AG09309 (cell line): ENCODE measurements at places on chromosomes 4 and X.

DNA sequence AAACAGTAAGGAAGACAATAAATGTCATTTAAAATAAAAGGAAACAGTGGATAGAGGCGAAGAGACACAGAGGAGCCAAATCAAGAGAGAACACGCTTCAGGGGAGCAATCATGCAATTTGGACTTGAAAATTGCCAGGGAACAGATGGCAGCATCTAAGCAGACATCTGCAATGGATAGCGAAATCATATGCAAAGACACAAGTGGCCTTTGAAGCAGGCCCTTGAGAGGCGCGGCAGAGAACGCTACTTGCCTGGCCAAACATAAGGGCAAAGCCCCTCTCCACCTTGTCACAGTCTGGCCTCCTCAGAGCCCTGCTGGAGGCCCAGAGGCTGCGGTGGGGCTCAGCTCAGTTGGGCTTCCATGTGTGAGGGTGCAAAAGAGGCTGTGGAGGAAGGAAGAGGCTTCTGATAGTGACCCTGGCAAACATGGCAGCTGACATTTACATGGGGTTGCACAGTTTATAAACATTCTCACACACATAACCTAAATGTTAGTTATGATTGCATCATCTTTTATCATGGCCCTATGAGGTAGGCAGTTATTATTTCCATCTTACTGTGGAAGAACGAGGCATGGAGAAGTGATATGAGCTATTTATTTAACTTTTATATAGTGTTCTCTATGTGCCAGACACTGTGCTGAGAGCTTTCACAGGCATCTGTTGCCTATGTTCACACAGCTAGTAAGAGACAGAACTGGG is 18.3 kb downstream of the ADGRG4 start:
- DNase-seq, result no peak

DNA sequence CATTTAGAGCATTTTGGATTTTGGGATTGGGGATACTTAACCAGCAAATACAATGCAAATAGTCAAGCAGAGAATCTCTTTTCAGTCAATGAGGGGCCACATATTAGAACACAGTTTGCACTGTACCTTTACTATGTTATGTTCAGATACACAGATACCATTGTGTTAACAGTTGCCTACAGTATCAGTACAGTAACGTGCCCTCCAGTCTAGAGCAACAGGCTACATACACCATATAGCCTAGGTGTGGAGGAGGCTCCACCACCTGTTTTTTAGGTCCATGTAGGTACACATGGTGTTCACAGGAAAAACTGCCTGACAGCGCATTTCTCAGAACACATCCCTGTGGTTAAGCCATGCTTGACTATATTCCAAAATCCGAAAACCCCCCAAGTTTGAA is 9.1 kb downstream of the GRPEL1 start:
- no peak for DNase-seq

- no peak for DNase-seq
These were observed 125.4 kb upstream of the SPOCK3 start for GRCh38 chr4:167359711-167360110.

DNA sequence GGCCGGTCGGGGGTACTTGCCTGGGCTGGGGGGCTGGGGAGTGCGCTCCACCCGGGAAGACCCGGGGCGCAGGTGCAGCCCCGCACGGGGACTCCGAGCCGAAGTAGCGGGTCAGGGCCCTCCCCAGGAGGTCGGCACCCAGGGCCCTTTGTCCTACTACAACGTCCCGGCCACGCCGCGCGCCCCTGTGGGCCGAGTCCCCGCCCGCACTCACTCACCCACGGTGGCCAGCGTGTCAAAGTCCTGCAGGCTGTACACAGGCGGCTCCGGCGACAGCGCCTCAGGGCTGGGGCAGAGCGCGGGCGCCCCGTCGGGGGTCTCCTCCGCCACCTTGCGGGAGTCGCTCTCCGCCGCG is 602 bp downstream of the PRKX start:
- DNase-seq, result no peak

- no peak for DNase-seq
These were observed 42.9 kb downstream of the FRAS1 start for GRCh38 chr4:78100060-78100459.

DNA sequence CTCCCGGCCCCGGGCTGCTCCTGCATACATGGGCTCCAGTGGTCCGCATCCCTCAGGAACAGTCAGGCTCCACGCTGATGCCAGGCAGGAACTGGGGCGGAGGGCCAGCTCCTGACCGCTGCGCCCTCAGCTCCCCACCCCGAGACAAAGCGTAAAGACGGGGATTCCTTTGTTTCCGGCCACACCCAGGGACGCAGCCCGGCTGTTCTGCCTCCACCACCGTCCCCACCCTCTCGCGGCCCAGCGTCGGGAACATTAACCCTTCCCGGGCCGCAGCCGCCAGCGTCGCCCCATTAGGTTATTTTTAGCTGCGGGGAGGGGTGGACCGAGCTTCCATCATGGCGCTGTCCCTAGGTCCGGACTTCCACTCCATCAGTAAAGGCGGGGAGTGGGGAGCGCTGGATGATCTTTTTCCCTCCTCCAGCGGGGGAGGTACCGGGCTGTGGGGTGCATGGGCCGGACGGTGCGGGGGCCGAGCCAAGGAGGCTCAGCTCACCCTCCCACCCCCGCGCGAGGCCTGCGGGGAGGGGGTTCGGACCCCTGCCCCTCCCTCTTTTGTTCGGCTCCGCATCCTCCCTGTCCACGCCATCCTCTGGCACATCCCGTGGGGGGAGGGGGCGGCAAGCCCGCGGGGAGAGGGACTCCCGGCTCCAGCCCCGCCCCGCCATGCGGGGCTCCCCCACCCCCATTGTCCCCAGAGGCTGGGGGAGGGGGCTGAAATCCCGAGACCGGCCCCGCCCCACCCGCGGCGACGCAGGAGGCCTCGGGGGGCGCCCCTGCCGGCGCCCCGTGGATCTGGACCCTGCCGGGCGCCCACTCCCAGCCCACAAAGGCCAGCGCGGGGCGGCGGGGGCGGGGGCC is 5.3 kb downstream of the CRMP1 start:
- no peak for DNase-seq

DNA sequence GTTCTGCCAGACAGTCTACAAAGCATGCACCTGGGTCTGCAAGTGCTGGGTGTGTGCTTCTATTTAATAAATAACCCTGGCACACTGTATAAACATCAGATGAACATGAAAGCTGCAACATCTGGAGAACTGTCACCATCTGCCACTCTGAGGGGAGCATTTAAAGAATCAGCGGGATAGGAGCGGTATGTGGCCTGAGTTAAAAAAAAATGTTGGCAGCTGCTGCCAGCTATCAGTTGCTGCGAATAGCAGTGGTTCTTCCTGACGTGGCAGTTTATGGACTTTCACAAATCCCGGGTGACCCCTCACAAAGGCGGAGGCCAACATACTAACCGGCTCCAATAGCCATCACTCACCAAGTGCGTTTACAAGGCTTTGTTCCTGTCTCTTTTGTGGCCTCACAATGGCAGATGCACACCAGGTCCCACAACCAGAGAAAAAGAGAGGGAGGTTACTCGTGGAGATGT is 95.1 kb downstream of the RASL11B start:
- DNase-seq, result no peak

- no peak for DNase-seq
These were observed 101.9 kb downstream of the AMMECR1 start for GRCh38 chrX:110216027-110216426.

DNA sequence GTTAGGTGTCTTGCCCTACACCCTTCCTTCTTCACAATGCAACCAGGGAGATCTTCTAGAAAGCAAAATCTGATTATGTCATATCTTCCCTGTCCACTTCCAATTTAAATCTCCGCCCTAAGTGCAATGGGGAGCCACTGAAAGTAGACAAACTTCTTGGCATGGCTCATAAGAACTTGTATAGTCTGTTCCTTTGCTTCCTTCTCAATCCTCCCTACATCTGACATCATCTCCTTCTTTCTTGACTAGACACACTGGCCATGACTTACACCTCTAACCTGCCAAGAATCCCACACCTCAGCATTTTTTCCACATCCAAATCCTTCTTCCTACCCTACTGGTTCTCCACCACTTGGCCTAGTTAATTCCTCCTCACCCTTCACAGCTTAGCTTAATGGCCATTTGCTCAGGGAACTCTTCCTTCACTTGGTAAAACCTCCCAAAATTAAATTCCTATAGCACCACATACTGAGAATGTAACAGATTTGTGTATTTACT is 55.1 kb downstream of the NCAPG start:
- no peak for DNase-seq

GRCh38 chr4:179709961-179710624 is 2267.9 kb upstream of the AGA start:
- no peak for DNase-seq

DNA sequence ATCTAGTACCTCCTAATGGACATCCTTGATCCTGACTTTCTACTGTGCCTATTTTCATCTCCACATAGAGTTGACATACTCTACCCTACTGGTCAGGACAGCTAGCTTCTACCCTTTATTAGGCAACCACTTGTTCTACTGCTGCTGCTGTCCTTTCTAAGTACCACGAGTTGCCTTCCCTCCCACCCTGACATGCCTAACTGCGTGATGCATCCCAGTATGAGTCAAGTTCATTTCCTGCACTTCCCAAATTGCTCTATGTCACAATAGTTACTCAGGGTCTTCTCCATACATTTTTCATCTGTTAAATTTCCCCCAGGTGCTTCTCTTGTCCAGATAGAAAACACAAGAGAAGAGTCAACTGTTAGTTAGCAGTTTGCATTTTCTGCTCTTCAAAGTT is 133.4 kb downstream of the TBC1D19 start:
- DNase-seq, result peak; percentile 52

DNA sequence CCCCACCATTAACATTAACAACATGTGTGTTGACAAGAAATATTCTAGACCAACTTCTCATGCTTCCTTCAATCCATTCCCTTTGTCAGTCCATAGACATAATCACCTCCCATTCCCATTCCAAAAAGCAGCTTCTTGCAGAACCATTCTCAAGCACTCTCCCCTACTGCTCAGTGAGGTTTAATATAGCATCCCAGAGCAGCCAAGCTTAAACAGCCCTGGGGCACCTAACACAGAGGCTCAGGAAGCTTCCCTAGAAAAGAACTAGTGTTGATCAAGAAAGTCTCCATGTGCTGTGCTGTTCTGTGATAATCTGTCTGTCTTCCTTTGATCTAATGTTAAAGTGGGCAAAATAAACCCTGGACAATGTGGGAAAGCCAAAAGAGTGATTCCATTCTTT is 174.2 kb upstream of the NOCT start:
- no peak for DNase-seq

GRCh38 chr4:71697031-71697430 is 86.8 kb downstream of the GC start:
- no peak for DNase-seq

- no peak for DNase-seq
These were observed 52.6 kb upstream of the DCTD start for GRCh38 chr4:182969651-182970279.

DNA sequence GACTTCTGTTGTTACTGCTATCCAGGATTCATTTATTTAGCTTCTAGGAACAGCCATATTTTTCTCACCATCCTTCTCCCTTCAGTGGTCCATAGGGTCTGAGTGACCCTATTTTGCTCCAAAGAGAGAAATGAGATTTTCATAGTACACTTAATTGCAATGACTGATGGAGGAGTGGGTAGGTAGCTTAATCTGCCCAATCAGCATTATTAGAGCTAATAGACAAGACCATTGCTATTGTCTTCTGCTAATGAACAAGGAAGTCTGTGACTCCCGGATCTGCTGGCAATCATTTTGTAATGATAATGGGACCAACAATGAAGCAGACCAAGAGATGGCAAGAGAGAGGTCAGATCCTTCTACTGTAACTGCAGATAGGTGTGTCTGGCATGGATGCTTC is 271.4 kb upstream of the SLC7A11 start:
- DNase-seq, result no peak

- no peak for DNase-seq
These were observed 647 bp downstream of the OPHN1 start for GRCh38 chrX:68432648-68433047.

DNA sequence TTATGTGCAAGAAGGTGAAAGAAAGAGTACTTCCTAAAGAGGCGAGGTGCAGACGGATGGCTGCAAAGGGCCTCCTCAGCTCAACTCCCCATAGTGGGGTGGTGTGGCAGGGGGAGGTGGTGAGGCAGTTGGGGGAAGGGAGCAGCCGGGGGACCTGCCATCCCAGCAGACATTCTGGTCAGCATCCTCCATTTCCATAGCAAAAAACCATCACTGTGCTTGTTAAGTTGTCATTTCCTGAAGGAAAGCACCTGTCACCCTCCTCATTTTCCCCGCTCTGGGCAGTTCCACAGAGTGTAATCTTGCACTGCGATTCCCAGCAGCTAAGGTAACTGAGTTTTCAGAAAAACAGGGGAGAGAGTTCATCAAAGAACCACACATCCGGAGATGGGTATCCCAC is 51.5 kb downstream of the TSPAN5 start:
- DNase-seq, result no peak

DNA sequence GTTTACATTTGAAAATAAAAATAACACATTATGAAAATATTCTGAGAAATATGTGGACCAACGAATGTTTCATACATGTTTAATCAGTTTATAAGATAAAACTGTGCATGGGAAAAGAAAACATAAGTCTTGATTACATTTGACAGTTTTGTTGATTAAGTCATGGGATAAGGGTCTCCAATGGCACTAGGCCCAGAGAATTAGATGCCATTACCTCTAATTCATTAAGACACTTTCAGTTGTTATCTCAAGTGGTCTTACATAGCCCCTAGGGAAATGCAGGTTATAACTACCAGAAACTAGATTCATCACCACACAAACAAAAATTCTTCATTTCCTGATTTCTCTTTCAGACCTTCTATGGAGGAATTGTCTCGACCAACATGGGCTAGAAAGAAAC is 300.8 kb downstream of the PCDH7 start:
- DNase-seq, result no peak

DNA sequence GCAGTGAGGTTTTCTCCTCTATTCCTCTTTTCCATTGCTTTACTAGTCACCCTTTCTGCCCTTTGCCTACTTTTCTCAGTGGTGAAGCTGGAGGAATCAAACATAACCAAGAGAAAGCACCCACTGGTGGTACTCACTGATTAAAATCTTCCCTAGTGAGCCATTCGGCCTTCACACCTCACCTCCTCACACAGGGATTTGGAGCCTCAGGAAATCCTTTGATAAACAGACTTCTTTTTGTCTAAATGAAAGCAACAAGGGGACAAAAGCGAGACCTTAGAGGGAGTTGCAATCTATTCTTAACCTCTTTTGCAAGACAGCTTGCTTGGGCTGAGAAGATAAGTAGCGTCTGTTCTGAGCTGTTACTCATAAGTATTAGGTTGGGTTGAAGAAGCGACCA is 572.6 kb downstream of the ZNF674 start:
- no peak for DNase-seq

- no peak for DNase-seq
These were observed 91.8 kb upstream of the ENPP6 start for GRCh38 chr4:184309241-184310170.

GRCh38 chr4:8353912-8354453 is 84.4 kb downstream of the HTRA3 start:
- DNase-seq, result no peak

- no peak for DNase-seq
These were observed 46.9 kb downstream of the JADE3 start for GRCh38 chrX:46959101-46959500.

- DNase-seq, result peak; percentile 18
These were observed 99.0 kb upstream of the SPANXC start for GRCh38 chrX:141341341-141341740.
